ENCODE measurements at places on chromosomes 3 and 15. TPM values are rescaled to one million over a fixed set of nuclear protein-coding genes. Genes with fewer than 3 reads are reported as not detected.

PLIN1 gene
- total RNA-seq, result 1,383 TPM

C15orf62 gene
- 0.50 TPM for total RNA-seq

PLSCR2 gene
- total RNA-seq, result not detected

EPHA3 gene
- 2.8 TPM for total RNA-seq

CHP1 gene
- 220 TPM for total RNA-seq

VWA5B2 gene
- total RNA-seq, result 0.47 TPM

DNA sequence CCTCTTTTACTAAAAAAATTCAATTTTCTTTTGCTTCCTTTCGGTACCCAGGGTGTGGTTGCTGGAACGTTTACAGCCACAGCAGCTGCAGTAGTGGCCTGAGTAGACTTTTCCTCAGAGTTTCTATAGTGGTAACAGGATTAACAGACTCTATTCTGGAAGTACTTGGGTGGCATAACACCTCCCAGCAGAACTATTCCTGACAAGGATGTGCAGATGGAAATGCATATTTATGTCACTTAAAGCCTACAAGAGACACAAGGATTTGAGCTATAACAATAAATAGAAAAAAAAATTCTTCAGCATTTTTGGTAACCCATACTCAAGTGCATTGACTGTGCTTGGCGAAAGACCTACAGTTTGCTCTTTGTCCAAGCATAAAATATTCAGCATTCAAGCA, 94.0 kb downstream of the MDFIC2 start:
- no peak for DNase-seq

DNA sequence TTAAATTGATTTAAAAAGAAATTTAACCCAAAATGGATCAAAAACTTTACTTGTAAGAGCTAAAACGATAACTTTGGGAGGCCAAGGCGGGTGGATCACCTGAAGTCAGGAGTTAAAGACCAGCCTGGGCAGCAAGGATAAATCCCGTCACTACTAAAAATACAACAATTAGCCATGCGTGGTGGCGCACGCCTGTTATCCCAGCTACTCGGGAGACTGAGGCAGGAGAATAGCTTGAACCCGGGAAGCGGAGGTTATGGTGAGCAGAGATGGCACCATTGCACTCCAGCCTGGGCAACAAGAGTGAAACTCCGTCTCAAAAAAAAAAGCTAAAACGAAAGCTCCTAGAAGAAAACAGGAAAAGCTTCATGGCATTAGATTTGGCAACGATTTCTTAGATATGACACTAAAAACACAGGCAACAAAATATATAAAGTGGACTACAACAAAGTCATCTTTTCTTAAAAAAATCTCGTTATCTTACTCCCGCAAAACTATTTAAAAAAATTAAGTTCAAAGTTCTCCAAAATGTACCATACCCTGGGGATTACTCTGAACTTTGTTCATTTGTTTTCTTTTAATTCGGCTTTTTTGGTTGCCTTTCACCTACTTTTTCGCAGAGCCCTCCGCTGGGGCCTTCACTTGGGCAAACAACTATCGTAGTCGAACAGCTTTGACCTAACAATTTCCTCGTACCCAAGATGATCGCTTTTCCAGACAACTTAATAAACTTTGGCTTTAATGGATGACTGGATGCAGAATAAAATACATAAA, 2.9 kb downstream of the HDDC3 start:
- no peak for DNase-seq

DNA sequence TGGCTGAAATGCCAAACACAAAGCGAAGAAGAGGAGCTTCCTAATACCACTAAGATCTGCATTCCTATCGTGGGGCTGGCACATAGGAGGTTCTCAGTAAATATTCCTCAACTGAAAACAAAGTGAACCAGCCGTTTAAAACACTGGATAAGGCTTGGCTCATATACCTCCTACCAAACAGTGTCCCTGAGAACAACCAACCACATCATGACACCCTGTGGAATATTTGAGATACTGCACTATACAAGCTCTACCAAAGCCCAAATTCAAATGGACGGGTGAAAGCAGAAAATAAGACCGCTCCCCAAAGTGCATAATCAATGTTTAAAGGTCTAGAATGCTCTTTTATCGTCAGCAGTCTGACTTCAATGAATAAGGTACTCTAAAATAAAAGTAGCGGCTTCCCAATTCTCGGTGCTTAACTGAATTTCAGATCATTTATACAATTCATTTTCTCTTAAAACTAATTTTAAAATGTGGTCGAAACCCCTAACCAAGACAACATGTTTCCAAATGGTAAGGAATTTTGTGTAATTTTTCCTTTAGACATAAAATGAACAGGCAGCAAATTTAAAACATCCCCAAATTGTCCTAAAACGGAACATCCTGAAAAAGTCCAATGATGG, 425.8 kb downstream of the ERC2 start:
- no peak for DNase-seq

GRCh38 chr3:156161172-156161571, 40.8 kb downstream of the KCNAB1 start:
- no peak for DNase-seq

DNA sequence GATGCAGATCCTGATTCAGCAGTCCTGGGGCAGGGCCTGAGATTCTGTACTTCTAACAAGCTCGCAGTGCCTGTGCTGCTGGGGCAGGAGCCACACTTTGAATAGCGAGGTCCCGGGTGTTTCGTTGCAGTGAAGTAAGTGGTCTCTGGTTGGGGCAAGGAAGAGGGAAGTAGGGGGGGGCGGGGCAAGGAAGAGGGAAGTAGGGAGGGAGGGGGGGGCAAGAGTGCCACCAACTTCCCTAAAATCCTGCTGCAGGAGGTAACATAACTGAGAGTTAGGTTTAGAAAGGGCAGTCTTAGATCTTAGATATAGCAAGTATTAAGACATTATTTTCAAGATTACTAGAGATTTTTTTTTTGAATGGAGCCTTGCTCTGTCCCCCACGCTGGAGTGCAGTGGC, 35.5 kb downstream of the CRTAP start:
- no peak for DNase-seq

DNA sequence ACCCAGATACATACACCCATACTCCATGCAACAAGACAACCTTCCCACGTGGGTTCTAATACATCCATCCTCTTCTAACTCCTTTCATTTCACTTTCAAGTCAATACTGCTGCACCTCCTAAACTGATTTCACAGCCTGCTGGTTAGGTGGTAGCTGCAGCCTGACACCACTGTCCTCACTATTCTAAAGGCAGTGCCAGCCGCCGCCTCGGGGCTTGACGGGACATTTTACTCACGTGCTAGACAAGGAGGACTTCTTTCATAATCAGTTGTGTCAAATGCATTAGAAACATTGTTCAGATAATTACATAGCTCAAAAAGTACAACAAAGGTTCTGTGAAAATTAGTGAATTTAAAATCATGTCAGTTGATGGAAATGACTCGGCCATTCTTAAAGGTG, 6.3 kb downstream of the UROC1 start:
- DNase-seq, result no peak

- no peak for DNase-seq
These were observed 103.5 kb downstream of the TBC1D2B start for GRCh38 chr15:77974098-77974414.

DNA sequence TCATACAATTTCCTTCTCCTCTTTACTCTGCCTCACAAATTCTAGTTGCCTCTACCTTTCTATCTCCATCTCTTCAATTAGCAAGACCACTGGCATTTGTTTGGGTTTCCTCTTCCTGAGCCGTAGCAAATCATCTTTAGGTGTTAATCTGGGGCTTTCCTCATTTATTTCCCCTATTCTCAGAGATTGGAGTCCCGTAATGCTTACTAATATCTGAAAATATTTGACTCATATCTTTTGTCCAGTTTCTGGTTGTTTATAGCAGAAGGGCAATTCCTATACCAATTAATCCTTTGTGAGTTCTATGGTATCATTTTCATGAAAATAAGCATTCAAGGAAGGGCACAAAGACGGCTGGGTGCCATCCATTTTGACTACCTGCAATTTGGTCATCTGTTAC, 103.7 kb downstream of the NR2E3 start:
- no peak for DNase-seq

GRCh38 chr15:43794269-43795037, 2.3 kb downstream of the SERF2 start:
- no peak for DNase-seq

- DNase-seq, result no peak
These were observed 50.1 kb downstream of the KLHL25 start for GRCh38 chr15:85744579-85744978.
